ENCODE measurements at places on chromosomes 13 and 19.

GRCh38 chr13:77980592-77980991, 62.0 kb upstream of the EDNRB start:
- DNase-seq: no peak

GRCh38 chr19:33580645-33581037, 41.1 kb upstream of the CHST8 start:
- no peak for DNase-seq

DNA sequence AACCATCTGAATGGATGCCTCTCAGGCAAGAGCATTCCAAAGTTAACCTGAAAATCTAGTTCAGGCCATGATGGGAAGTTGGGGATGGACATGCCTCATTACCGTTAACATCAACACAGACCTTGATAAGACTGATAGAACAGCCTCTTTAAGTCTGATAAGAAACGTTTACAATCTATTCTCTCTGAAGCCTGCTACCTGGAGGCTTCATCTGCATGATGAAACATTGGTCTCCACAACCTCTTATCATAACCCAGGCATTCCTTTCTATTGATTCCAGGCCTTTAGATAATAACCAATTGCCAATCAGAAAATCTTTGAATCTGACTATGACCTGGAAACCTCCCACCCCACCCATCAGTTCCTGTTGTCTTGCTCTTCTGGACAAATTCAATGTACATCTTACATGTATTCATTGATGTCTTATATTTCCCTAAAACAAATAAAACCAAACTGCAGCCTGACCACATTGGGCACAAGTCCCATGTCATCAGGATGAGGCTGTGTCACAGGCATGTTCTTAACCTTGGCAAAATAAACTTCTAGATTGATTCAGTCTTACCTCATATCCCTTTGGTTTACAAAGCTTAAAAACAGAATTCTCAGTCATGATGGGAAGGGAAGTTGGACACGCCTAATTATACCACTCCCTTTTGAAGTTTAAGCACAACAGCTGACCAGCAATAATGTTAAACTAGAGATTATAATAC, 843.8 kb upstream of the SPRY2 start:
- no peak for DNase-seq

GRCh38 chr13:101019126-101019525, 344.5 kb upstream of the TMTC4 start:
- no peak for DNase-seq

GRCh38 chr13:38947054-38947453, 43.6 kb downstream of the STOML3 start:
- DNase-seq: no peak

GRCh38 chr13:26168237-26168814, 53.8 kb downstream of the RNF6 start:
- DNase-seq: no peak

DNA sequence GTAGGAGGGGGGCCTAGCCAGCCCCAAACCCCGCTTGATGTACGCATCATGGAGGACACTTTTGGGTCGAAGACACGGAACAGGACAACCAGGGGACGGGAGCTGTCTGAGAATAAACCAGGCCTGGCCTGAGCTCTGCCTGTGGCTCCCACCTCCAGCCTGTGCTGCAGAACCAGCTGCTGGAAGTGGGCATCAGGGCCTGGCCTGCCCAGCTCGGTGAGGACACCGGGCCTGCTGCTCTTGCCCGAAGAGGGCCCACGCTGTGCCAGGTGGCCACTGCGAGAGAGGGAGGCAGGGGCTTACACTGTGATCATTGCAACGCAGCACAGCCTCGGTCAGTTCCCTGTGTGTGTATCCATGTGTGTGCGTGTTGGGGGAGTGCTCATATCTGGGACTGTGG, 34.6 kb downstream of the CEBPG start:
- DNase-seq: no peak

GRCh38 chr19:17811681-17812080, 9.6 kb downstream of the INSL3 start:
- DNase-seq: no peak

DNA sequence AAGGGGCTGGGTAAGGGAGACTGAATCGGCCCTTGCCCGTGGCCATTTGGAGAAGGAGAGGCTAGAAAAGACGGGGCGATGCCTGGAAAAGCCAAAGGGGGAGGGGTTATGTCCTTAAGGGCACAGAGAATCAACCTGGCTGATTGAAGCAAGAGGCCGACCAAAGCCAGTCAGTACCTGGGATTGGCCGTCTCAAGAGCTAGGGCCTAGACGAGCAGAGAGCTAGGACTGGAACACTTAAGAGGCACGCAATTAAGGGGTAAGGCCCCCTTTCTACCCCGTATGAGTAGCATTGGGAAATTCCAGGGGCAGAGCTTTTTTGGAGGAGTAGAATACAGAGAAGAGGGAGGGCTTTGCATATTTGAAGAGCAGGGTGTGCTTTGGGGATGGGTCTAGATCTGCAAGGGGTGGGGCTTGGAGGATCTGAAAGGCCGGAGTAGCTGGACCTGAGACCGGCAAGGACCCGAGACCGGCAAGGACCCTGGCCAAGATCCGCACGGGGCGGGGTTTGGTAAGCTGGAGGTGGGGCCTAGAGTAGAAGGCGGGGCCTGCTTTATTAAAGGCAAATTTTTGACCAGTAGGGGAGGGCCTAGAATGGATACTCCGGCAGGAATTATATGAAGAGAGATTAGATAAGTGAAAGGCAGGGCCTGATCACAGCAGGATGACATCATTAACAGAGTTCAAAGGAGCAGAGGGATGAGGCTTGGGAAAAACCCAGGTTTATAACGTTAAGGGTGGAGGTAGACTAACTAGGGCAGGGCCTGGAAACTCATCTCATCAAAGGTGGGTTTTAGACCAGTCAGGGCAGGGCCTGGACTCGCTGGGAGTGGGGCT, 10.7 kb upstream of the CACNG6 start:
- peak; percentile 92 for DNase-seq

- no peak for DNase-seq
Observed at GRCh38 chr19:50024719-50025021, 502 bp downstream of the VRK3 start.

GRCh38 chr19:47776568-47776967, 1.9 kb upstream of the SELENOW start:
- peak; percentile 49 for DNase-seq

GRCh38 chr13:30998136-30999088, 66.0 kb downstream of the TEX26 start:
- no peak for DNase-seq

DNA sequence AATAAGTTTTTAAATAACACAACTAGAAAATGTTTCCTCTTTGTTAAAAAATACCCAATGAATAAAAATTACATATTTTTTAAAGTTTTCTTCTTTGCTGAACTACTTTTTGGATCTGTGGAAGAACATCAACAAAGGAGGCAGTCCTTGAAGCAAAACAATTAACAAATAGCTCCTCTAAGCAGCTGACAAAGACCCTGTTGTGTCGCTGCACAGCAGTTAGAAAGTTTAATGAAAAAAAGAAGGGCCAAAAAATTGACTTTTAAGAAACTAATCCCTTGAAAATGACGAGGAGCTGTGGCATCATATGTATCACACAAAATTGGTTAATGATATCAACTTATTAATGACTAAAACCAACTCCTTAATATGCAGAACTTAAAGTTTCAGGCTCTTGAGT, 72.1 kb downstream of the SLITRK1 start:
- DNase-seq: no peak

DNA sequence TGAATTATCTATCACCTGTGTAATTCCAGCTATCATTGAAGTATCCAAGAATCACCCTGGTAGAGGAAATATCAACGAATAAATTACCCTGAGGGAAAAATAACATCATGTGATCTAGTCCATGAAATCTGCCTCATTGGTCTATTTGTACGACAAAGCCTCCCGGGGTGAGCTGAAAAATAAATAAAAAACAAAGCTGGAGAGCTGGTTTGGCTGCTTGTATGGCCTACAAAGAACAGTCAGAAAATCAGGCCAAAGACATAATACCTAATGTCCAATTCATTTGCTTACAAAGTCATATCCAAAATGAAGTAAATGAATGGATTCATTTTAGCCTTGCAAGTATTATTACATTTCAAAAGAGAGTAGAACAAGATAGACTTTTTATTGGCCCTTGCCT, 449.9 kb downstream of the KLF12 start:
- DNase-seq: no peak

- DNase-seq: no peak
Observed at GRCh38 chr19:8681345-8682029, 17.1 kb downstream of the ACTL9 start.

DNA sequence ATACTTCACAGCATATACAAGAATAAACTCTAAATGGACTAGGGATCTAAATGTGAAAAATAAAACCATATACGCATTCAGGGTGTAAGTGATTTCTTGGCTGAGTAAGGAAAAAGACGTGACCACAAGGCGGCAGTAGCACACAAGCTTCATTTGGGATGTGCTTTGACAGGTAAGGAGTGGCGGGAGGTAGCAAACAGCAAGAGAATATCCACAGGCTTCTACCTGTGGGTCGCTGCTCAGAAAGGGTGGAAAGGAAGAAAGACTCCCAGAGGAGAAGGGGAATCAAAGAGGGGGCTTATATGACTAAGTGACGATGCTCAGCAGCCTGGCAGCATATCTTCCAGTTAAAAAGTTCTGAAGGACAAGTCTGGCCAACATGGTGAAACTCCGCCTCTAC, 2.5 kb upstream of the ZNF121 start:
- DNase-seq: peak; percentile 49

GRCh38 chr13:99982036-99982730, 599 bp downstream of the ZIC2 start:
- peak; percentile 62 for DNase-seq

DNA sequence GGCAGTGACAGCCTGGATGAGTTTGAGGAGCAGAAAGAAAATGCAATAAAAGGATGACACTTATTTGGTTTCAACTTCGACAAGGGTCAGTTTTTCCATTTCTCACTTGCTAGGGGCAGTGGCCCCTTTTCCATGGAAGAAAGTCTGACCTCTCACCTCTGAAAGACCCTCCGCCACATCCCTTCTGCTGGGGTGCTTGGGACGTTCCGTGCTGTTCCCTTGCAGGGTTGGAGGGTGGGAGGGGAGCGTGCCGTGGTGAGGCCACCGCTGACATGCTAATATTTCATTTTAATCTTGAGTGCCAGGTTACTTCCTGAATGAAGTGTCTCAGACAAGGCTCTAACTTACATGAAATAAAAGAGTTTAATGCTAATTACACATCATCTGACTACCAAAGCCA, 5.2 kb upstream of the ZNF536 start:
- DNase-seq: no peak

DNA sequence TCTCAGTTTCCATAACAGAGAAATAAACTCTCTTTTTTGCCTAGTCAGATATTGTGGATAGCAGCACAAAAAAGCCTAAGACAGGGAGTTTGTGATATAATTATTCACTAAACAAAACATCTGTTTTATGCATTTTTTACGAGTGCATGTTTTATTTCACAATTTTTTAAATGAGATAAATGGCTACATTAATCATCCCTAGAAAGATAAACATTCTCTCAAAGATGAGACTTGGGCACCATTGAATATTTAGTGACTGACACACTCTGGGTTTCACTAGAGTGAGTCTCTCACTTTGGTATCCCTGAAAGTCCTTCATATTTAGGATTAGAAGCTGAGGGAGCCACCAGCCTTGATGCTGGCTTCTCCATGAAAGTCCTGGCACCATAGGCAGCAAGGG, 74.3 kb upstream of the LRCH1 start:
- no peak for DNase-seq
